ENCODE measurements at places on chromosomes 1 and 21.

- no peak for DNase-seq
Measured at GRCh38 chr21:36076878-36077655, 7.2 kb downstream of the CBR1 start.

DNA sequence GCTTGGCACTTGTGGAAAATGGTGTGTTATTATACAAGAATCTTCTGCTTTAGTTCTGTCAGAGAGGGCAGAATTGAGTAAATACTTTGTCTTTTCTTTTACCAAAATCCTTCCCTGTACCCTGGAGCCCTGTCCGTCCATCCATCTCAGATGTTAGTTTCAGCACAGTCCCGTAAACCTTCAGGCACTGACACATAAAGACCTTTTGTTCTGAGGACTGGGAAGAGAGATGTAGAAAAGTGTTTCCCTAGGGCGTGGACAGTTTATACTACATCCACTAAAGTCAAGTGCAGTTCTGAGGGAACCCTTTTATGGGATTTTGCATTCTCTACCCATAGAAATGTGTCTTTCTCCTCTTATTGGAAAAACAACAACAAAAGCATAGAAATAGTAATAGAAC is 162.4 kb downstream of the PDE4B start:
- DNase-seq: no peak

DNA sequence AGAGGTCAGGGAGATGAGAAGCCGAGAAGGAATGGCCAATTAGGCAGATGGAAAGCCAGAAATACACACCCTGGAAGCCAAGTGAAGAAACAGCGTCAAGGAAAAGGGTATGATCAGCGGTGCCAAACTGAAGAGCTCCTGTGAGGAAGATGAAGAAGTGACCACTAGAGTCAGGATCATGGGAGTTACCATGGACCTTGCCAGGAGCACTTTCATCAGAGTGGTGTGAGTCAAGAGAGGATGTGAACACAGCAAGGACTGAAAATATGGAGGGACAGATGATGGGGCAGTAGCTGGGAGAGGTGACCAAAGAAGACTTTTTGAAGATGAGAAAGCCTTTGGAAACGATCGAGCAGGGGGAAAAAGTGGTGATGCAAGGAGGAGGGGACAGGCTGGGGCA is 50.4 kb downstream of the CD34 start:
- no peak for DNase-seq

- no peak for DNase-seq
Measured at GRCh38 chr21:37987668-37988067, 71.4 kb upstream of the KCNJ6 start.

DNA sequence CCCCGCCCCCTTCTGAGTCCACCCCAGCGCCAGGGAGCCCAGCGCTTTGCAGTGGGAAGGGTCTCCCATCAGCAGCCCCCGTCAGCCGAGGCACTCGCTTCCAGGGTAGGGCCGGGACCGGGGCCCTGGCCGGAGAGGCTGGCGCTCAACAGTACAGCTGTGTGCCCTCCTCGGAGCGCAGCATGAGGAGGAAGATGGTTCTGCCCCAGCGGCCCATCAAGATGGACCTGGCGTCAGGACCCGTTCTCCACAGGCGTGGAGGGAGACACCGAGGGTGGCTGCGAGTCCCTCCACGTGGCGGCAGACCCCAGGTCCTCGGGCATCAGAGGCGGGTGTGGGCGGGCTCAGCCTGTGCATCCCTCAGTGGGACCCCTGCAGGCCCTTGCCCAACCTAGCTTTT is 54.3 kb downstream of the MORN1 start:
- DNase-seq: no peak

DNA sequence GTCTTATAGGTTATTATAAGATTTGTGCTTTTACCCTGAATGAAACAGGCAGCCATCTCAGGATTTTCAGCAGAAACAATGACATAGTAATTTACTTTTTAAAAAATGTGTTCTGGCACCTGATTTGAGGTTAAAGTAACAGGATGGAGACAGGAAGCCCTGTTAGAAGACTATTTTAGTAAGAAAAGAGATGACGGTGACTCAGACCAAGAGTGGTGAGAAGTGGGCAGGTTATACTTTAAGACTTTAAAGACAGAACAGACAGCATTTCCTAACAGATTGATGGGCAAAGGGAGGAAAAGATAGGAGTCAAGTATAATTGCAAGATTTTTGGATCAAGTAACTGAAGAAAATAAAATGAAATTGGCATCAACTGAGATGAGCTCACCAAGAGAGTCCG is 436.8 kb upstream of the NR5A2 start:
- DNase-seq: no peak

DNA sequence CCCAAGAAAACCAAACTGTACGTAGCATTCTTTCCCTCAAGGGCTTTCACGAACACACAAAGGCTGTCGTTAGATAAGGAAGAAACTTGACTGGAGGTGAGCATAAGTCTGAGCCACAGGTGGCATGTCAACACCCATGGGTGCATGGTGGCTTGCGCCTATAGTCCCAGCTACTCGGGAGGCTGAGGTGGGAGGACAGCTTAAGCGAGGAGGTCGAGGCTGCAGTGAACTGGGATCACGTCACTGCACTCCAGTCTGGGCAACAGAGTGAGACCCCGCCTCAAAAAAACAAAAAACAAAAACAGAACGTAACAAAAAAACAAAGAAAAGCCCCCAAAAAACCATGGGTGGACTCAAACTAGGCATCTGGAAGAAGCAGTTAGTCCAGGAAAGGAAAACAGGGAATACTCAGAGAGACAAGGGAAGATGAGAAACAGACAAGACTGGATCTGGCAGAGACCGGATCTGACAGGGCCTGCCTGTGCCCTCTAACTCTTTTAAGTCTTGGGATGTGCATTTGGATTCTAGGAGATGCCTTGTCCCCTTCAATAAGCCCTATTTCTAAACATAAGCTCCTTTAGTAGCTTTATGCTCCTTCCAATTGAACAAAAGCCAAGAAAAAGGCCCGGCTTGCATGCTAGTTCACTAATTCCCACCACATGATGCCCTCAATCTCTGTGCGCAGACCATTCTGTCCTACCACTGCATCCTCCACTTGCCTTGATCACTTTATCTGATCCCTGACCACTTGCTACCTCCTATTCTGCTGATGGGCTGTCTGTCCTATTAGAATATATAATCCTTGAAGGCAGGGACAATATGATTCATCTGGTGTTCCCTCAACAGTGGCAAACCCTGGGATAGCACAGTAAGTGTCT is 73.8 kb downstream of the APP start:
- DNase-seq: no peak

GRCh38 chr1:99956755-99957154 is 13.0 kb upstream of the SLC35A3 start:
- no peak for DNase-seq

DNA sequence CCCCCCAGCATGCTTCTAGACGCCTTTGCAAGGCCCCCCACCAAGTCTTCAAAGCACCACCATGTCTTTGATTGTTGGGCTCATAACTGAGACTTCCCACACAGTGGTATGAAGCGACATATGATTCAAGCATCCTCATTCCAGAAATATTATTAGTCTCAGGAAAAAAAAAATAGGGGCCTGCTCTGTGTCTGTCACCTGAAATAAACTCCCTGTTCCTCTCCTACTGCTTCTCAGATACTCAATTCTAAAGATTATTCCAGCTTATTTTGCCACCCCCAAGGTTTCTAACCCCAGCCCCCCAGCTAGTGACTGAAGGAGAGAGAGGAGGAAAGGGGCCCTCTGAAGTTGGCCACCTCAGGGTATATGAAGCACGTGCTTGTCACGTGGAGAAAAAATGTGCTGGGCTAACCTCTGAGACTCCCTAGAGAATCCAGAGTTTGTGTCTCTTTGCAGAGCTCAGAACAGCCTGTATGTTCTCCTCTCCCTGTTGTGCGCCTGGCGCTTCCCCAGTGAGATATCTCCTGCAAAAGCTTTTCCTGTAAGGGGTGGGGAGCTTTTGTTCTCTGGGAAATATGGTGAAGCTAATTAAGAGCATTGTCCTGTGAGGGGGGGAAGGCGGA is 35.9 kb upstream of the RASAL2 start:
- DNase-seq: no peak

GRCh38 chr1:8408151-8408839 is 90.4 kb downstream of the SLC45A1 start:
- DNase-seq: no peak
